ENCODE measurements at places on chromosomes 7 and 10. TPM values are rescaled to one million over a fixed set of nuclear protein-coding genes. Genes with fewer than 3 reads are reported as not detected.

EN2 gene
- total RNA-seq: not detected

CLIP2 gene
- total RNA-seq: 0.89 TPM

DEPP1 gene
- total RNA-seq: 0.22 TPM

CACNB2 gene
- total RNA-seq: not detected

GRID2IP gene
- 0.07 TPM for total RNA-seq

PRLHR gene
- not detected for total RNA-seq

FFAR4 gene
- not detected for total RNA-seq

SPACDR gene
- total RNA-seq: 4.1 TPM

SDHAF3 gene
- 19.2 TPM for total RNA-seq

CYP17A1 gene
- not detected for total RNA-seq

RSPH10B2 gene
- total RNA-seq: 0.31 TPM

MMP21 gene
- 0.10 TPM for total RNA-seq

TRIL gene
- not detected for total RNA-seq

CCSER2 gene
- 93.1 TPM for total RNA-seq

ZNF117 gene
- total RNA-seq: 5.2 TPM

NDUFB8 gene
- total RNA-seq: 267 TPM

SVOPL gene
- 2.3 TPM for total RNA-seq

NUDT13 gene
- 1.5 TPM for total RNA-seq

GPR22 gene
- not detected for total RNA-seq

ARMC10 gene
- total RNA-seq: 28.3 TPM

LRMDA gene
- total RNA-seq: not detected

All from activated CD4-positive, alpha-beta T cell treated with anti-CD3 and anti-CD28 coated beads, Interleukin-2, amount 10 ng/mL, durations not matched to agents 7 days and 5 days (primary cell).